Uterus (tissue), 4 donors: ENCODE measurements at places on chromosomes 6 and 20.

DNA sequence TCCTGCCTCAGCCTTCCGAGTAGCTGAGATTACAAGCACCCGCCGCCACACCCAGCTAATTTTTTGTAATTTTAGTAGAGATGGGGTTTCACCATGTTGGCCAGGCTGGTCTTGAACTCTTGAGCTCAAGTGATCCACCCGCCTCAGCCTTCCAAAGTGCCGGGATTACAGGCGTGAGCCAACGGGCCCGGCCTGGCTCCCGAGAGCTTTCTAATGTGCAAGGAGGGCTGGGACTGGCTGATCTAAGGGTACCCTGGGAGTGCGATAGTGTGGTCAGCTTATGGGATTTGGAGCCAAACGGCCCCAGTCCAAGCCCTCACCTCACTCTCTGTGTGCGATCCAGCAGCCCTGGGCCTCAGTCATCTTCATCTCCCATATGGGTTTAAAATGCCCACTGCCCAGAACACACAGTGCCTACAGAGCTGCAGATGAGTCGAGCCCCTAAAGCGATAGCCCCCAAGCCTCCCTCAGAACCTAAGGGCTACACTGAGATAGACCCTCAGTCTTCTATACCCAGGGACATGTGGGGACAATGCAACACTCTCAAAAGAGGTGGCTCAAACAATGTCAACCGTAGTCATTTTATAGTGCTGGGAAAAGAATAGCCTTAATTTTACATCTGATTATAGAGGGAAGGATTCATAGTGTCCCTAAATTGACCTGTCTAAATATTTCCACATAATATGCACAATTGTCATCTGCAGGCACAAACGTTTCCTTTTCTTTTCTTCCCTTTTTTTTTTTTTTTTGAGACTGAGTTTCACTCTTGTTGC lies 50.1 kb downstream of the SSR1 start:
- no peak for DNase-seq

- DNase-seq = no peak
These were observed 58.5 kb upstream of the SLC22A16 start for GRCh38 chr6:110534731-110535492.

DNA sequence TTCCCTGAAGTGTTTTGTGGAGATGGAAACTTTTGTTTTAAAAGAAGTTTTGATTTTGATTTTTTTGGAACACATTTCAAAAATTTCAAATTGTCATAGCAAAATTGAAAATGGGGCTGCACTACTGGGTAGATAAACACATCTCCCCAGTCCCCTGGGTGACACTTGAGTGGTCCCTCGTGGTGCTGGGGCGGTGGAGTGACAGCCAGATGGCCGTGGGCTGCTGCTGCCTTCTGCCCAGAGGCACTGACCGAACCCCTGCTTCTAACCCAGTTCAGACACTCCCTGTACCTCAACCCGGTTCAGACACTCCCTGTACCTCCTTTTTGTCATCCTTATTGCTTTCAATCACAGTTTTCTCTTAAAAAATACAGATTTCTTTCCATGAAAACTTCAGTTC lies 69.9 kb upstream of the SYNJ2 start:
- no peak for DNase-seq

DNA sequence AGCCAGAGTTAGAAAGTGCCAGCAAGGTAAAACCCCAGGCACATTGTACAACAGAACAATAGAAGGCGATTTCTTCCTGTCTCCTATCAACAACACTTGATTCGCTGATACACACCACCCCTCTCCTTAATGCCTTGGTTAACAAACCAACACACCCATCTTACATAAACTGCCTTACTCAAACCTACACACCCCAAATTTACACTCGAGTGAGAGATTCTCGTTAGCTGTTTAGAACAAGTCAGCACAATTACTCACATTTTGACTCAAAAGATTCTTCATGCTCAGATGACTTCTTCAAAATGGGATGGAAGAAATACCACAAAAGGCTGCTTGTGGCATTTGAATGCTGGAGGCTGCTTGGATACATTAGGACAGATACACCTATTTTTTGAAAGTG lies 80.0 kb upstream of the FOXQ1 start:
- no peak for DNase-seq

- no peak for DNase-seq
These were observed 52.8 kb upstream of the SRSF6 start for GRCh38 chr20:43404878-43405277.

DNA sequence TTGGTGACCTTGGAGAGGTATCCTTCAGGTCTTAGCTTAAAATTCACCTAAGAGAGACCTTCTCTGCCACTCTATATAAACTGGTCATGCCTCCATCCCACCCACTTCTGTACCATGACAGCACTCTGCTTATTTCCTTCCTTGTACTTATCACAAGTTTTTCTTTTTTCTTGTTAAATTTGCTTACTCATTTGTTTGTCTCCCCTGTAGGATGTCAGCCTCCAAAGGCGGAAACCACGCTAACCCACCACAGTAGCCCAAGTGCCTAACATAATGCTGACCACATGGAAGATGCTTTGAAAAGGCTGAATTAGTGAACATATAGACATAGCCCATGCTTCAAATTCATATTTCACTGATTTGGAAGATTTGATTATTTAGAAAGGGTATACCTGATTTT lies 5.4 kb downstream of the BMP6 start:
- DNase-seq = no peak
